ENCODE measurements at places on chromosomes 1 and 21. TPM values are rescaled to one million over a fixed set of nuclear protein-coding genes. Genes with fewer than 3 reads are reported as not detected.

The NUAK2 gene
- 0.13 TPM for total RNA-seq

The KCNC4 gene
- 2.7 TPM for total RNA-seq

The C1QTNF12 gene
- not detected for total RNA-seq

The ADAM30 gene
- total RNA-seq: not detected

The CLDN17 gene
- not detected for total RNA-seq

The SPRR5 gene
- total RNA-seq: not detected

The LCE2C gene
- not detected for total RNA-seq

The INKA2 gene
- total RNA-seq: not detected

The NR0B2 gene
- not detected for total RNA-seq

The KLHL20 gene
- 15.9 TPM for total RNA-seq

The SDCCAG8 gene
- total RNA-seq: 23.6 TPM

The NPHS2 gene
- total RNA-seq: not detected

The TFF2 gene
- not detected for total RNA-seq
